ENCODE measurements at places on chromosomes 11 and 22.

DNA sequence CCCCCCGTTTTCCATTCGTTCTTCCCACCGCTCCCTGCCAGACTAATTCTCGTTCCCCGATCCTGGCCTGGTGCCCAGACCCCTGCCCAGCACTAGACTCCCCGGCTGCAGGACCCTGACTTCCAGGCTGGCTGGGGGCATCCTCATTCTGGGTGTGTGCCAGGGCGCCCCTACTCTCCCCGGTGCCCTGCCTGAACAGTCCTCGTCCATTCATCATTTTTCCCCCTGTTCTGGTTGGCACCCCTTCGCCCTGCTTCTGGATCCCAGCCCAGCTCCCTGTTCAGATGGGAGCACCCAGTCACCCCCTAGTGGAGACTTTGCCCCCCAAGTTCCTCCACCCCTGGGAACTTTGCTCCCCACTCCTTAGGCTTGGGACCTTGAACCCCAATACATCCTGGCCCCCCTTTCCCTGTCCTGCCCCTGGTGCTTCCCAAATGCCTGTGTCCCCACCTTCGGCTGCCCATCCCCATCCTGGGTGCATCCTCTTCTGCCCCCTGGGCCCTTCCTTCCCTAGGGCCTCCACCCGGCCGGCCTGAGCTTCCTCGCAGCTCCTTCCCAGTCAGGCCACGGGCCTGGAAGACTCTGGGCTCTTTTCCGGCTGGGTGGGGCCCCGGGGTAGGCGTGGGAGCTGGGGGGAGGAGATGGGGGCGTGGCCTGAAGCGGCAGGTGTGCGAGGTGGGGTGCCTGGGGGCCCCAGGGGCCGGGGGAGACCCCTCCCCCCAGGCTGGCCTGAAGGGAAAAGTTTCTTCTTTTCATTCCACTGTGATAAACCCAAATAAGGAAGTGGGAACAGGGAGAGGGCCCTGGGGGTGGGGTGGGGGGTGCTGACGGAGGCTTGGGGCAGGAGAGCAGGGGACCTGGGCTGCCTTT is 908 bp downstream of the PLCB3 start:
- DNase-seq = peak; percentile 62

DNA sequence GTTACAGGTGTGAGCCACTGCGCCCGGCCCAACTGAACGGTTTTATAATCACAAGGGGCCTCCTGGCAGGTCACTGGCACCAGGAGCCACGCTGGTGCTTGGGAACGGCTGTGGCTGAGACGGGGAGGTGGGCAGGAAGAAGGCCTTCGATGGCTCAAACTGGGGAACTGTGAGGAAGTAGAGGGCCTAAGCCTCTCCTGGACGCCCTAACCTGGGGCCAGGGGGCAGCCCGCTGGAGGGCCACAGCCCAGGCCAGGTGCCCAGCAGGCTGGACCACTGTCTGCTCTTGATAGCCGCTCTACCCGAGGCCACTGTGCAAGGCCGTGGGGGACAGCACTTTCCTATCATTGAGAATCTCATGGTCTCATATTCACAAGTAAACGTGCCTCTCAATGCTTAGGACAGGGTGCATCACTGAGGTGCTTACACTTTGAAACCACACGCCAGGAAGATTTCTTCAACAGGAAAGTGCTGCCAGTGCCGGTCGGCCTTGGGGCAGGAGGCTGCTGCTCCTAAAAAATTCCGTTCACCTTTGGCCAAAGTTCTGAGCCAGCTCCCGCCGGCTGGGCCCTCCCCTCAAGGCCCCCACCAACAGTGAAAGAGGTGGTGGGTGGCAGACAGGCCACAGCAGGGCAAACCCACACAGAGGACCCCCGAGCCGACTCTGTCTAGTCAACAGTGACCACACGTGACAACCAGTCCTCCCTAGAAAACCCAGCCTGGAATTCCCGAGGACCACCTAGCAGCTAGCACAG is 7.2 kb downstream of the GATD1 start:
- no peak for DNase-seq

DNA sequence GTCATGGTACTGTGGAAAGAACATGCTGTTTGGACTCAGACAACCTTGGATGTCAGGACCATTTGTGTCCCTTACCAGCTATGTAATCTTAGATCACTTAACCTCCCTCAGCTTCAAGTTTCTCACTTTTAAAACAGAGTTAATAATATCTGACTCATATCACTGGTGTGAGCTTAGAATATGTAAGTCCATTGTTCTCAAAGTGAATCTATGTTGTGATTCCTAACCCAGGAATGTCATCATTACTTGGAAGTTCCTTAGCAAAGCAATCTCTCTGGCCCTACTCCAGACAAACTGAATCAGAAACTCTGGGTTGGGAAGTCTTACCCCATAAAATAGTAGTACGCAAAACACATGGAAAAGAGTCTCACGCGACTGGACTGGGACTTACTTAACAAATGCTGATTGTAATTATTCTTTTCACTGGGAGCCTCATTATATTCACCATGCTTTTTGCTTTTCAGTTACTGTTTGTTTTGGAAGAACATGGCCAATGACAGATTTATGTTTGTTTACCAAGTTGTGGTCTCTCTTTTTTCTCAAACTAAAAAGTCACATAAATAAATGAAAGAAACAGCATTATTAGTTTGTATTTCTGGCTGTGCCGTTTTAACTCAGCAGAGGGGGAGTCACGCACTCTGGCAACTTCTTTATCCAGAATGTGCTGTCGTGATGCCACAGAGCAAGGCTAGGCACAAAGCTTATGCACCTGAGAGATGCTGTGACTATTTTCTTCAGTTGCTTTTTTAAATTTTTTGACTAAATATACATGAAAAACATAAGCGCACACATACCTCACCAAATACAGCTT is 217.7 kb upstream of the CTSC start:
- no peak for DNase-seq

DNA sequence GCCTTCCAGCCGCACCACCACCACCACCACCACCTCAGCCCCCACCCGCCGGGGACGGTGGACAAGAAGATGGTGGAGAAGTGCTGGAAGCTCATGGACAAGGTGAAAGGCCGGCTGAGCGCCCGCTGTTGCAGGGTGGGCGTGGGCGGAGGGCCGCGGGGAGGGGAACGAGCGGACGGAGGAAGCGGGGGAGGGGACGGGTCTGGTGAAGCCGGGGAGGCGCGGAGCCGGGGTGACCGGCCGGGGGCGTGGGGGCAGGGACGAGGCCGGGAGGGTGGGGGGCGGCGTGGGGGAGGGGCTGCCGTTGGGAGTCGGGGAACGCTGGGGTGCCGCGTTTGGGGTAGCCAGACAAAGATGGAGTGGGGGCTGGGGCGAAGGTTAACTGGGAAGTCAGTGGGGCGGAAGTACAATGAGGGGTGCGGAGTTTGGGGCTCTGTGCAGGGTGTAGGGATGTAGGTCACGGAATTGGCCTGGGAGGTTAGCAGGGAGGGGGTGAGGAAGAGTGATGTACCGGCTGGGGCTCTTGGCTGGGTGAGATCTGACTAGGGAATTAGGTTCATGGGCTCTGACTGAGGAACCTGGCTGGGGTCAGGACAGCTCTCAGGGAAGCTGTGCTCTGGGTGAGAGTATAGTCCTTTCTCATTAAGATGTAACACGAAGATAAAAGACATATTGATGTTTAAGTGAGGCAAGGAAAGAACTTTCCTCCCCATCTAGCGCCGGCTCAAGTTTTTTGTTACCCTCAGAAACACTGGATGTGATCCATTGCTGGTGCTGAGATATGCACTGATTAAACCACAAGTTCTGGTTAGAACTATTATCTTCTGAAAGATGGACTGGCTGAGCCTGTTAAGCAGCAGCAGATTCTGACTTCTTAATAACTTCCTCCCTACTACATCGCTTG is 624 bp downstream of the CBL start:
- DNase-seq = peak; percentile 76

- DNase-seq = no peak
These were observed 802.8 kb downstream of the BRD1 start for GRCh38 chr22:49024775-49025440.

DNA sequence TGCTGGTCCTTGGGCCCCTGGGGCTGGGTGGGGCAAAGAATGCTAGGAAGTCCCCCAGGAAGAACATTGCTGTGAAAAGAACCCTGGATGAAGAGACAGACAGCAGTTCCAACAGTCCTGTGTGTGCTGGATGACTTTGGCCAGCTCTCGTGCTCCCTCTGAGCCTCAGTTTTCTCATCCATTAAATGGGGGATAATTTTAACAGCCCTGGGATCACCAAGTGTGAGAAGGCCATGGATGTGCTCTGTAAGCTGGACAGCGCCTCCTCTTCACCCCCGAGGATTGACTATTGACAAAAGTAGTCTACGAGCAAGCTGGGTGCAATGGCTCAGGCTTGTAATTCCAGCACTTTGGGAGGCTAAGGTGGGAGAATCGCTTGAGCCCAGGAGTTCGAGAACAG is 2.5 kb downstream of the LARGE2 start:
- no peak for DNase-seq

- DNase-seq = no peak
These were observed 72.3 kb downstream of the SHANK2 start for GRCh38 chr11:71179877-71180605.

- DNase-seq = no peak
These were observed 11.5 kb downstream of the YPEL4 start for GRCh38 chr11:57638005-57638781.

- DNase-seq = no peak
These were observed 2.9 kb upstream of the SHANK2 start for GRCh38 chr11:71255323-71255722.

DNA sequence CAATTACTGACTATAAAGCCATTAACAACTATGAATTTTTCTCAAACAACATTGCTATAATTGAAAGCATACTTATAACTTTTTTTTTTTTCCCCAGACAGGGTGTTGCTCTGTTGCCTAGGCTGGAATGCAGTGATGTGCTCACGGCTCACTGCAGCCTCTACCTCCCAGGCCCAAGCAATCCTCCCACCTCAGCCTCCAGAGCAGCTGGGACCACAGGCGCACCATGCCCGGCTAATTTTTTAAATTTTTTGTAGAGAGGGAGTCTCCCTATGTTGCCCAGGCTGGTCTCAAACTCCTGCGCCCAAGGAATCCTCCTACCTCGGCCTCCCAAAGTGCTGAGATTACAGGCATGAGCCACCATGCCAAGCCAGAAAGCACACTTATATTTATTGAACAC is 6.1 kb upstream of the WEE1 start:
- DNase-seq = no peak

DNA sequence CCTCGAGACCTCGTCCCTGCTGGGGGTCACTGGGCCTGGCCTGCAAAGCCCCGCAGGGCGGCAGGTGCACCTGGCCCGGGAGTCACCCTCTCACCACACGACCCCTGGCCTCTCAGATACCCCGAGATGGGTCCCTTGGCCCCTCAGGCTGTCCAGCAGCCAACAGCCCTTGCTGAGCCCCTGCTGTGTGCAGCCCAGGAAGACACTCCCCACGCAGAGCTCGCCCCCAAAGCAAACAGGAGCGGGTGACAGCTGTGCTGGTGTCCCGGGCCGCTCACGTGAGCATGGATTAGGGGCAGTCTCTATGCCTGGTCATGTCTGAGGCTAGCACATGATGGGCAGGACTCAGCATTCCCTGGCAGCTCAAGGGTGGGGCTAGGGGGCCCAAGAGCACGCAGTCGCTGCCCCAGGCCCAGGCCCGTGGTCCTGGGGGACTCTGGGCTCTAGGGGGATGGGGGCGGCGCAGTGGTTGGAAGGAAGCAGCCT is 31.3 kb downstream of the WNT7B start:
- DNase-seq = no peak

GRCh38 chr22:20434773-20435172 is 2.9 kb downstream of the SCARF2 start:
- no peak for DNase-seq

DNA sequence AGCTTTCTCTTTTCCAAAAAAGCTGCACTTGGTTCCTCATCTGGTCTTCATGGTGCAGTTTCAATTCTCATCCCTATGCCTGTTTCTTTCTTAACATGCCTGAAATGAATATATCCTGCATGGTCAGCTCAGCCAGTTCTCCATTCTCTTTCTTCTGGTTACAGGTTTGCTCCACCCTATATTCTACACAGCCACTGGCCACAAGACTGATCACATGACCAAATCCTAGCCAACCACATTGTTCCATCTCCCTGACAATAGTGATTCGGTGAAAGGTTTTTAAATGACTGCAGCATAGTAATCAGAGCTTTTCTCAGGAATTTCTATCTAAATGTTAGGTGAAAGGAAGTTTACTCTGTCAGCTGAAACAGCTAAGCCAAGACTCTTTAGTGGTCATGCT is 891.4 kb downstream of the METTL15 start:
- no peak for DNase-seq

DNA sequence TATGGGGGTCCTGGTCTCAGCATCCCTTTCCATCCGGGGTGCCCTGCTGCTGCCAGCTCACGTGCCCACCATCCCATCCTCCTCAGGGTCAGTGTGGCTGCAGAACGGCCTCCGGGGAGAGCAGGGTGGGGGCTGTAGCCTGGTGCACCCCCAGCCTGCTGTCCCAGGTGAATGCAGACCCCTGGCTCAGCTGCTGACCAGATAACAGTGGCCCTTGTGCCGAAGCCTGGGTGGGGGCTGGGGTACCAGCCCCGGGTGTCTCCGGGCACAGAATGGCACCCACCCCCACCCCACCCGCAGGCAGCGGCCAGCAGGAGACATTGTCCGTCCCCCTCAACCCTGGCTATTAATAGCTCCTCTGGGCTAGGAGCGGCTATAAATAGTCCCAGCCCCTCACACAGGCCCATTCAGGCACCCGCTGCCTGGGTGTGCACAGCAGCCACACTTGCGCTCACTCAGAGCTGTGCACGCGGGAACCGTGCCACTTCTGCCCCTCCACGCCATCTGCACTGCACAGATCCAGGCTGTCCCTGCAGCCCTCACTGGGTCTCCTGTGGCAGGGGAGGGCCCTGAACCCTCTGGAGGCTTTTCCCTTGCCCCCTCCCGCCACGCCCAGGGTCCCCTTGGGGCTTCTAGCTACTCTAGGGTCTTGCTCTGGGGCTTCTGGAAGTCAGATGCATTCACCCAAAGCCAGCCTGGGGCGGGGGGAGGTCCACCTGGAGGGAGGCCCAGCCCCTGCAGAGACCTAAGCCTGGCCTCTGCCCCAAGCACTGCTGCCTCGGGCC is 18.7 kb downstream of the CRELD2 start:
- no peak for DNase-seq

Data from stimulated activated CD8-positive, alpha-beta memory T cell treated with anti-CD3 and anti-CD28 coated beads, Interleukin-4, amount 100 ng/mL, for 48 hours (primary cell).